ENCODE measurements at places on chromosomes 6 and 20.
A peak's percentile ranks its signal among the peaks of the same experiment; 100 is the strongest.

- DNase-seq: no peak
These were observed 101.1 kb downstream of the SLC24A3 start for GRCh38 chr20:19313342-19314069.

DNA sequence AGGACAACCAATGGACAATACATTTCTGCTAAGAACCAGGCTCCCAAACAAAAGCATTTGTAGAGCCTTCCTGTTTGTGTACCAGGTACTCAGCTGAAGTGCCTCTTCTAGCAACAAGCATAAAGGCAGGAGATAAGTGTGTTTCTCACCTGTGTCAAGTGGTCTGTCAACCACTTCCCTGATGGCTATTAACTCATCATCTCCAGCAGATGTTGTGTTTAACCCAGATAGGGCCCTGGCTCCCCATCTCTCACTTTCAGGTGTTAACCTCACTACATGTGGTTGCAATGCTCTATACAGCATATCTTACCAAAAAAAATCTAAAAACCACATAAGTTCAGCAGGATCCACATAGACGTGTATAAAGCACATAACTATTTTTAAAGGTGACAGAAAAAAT is 9.6 kb upstream of the IL17A start:
- no peak for DNase-seq

- peak; percentile 55 for DNase-seq
These were observed 73.1 kb downstream of the OR2B2 start for GRCh38 chr6:27838945-27839625.

- DNase-seq: no peak
These were observed 107.1 kb downstream of the MRPL14 start for GRCh38 chr6:44020148-44020547.

GRCh38 chr20:11355345-11355744 is 562.3 kb upstream of the BTBD3 start:
- DNase-seq: no peak

DNA sequence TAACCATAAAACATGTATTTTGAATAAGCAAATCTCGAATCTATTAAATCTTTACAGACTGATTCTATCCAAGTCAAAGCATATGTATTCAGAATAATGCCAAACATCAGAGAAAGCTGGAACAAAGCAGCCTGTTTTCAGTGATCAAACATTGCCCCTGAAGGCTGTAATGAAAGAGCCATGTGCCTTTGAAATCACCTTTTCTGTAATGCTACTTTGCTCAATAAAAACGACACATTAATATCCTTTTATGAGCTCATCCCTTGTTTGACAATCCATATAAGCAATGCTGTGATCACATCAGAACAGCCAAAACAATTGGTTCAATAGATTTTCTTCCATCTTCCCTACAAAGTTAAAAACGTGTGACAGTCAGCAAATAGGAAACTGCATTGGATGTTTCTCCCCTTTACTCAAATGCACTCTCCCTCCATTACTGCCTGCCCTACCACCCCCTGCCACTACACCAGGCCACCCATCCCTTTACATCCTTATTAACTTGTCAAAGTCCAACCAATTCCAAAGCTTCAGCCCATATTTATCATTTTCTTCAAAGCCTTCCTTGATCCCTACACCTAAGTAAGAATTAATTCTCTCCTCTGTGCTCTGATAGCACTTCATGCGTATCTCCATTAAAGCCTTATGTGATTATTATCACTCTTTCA is 42.0 kb downstream of the THEMIS start:
- no peak for DNase-seq

GRCh38 chr6:30157999-30158398 is 3.0 kb downstream of the TRIM10 start:
- no peak for DNase-seq

- no peak for DNase-seq
These were observed 1.8 kb downstream of the OOEP start for GRCh38 chr6:73367761-73368355.

DNA sequence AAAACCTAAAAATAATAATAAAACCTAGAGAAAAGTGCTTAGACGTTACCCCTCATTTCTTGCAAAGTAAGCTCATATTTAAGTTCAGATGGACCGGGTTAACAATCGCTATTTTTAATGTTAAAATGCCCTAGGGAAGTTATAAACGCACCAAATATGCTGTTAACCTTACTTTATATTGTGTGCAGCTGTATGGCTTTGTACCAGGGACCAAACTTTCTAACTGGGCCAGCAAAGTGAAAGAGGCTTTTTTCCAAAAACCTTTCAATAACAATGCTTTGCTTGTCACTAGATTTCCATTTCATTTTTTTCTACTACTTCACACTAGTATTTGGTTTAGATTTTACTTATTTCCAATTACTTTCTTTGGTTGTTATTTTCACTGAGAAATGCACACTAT is 248.5 kb downstream of the FOXC1 start:
- DNase-seq: no peak

DNA sequence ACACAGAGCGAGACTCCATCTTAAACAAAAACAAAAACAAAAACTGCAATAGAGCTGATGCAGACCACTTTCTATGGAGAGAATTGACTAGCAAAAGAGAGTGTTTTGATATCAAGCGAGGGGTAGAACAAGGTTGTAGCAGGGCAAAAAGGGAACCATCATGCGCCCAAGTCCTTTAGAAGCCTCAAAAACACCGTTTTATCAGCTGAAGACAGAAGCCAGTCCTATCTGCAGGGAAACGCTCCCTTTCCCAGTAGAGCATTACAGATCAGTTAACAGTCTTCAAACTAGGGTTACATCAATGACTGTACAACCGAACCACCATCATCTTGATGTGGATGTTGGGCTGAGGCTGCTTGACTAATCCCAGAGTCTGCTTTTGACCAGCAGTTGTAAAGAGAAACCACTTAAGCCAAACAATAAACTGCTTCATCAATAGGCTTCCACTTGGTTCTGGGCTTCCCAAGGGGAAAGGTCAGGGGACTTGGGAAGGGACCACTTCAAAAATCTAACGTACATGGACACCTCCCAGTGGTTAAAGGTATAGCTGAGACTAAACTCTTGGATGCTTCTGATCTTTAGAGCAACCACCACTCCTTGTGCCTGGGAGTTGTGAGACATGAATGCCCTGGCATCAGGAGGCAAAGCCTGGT is 59.6 kb upstream of the SPDEF start:
- no peak for DNase-seq

DNA sequence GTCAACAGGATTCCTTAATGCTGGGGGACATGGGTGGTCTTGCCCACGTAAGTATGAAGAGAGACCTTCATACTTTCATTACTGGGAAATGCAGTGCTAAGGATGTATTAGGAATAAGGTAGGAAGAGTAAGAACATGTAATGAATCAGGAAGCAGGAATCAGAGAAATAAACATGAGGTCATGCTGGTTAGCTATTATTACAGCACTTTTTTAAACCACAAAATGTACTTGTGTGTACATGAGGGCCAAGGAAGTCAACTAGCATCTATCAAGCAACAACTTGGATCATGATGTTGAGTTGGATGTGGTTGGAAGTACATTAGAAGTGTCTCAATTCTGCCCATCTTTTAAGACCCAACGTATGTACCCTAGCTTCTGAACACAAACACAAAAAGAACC is 63.5 kb upstream of the E2F3 start:
- DNase-seq: peak; percentile 42

GRCh38 chr20:52312132-52312729 is 120.7 kb upstream of the ZFP64 start:
- peak; percentile 32 for DNase-seq

DNA sequence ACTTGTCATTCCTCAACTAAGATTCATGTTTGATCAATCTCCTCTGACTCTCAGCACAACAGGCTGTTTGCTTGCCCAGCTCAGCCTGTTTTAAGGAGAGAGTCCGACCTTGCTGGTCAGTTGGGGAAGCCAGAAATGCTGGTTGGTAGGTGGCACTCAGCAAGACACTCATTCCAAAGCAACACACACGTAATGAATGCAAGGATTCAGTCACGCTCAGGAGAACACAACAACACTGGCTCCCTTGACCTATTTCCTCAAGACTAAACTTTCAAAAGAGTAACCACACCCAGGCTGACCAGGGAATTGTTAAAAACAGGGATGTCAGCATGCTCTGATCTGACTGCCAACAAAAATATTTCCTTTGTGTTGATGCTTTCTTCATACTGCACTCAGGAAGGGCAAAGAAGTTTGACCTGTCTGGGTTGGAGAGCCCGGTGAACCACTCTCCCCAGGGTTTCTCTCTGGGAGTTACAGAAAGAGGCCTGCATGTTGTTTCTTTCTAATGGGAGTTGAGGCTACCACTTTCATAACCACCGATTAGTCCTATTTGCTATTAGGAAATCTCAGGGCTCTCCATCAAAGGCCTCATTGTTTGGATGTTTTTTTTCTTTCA is 25.6 kb upstream of the PREP start:
- peak; percentile 82 for DNase-seq

- no peak for DNase-seq
These were observed 7.7 kb upstream of the ZBTB24 start for GRCh38 chr6:109490713-109491112.

GRCh38 chr6:152161501-152161900 is 354.0 kb downstream of the ESR1 start:
- DNase-seq: peak; percentile 12

GRCh38 chr6:161128680-161129196 is 137.2 kb downstream of the MAP3K4 start:
- DNase-seq: peak; percentile 75

- DNase-seq: no peak
These were observed 14.0 kb downstream of the TPD52L2 start for GRCh38 chr20:63878899-63879663.

DNA sequence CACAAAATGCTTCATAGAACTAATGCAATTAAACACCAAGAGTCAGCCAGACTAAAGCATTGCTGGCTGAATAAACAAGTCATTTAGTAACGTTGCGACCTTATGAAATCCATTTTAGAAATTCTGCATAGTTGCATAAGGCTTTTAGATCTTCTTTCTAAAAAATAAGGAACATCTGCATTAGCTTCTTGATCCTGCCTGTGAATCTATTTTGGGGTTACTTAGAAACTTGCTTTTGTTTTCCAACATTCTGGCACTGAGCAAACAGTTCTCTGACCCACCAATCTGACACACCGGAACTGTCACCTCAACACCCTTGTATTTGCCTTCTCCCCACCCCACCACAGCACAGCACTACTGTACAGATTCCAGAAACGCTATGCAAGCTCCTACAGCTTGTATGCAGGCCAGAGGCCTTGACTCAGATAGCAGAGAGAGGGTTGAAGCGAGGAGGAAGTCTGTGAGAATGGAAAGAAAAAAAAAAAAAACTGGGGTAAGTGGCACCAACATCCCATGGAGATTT is 55.0 kb downstream of the KIF13A start:
- DNase-seq: peak; percentile 57

DNA sequence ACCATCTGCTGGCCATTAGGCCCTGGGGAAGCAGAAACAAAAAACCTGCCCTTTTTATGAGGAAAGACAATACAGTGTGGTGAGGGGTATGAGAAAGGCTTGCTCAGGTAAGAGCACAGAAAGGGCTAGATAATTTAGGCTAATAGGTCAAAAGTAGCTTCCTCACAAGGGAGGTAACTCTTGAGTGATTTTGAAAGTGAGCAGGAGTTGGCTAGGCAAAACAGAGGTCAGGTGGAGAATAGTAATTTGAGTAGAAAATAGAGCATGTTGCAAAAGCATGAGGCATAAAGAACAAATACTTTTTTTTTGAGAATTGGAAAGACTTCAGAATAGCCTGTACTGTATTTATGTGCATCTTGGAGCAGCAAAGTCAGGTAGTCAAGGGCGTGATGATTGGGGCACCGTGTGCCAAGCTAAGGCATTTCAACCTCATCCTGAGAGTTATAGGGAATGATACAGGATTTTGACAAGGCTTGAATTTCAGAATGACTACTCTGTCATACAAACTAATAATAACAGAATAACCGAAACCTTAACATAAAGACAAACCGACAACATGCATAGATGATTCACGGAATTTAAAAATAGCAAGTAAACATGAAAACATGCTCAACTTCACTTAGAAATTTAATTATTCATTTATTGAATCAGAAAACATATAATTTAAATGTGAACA is 123.0 kb upstream of the ENPP5 start:
- no peak for DNase-seq

DNA sequence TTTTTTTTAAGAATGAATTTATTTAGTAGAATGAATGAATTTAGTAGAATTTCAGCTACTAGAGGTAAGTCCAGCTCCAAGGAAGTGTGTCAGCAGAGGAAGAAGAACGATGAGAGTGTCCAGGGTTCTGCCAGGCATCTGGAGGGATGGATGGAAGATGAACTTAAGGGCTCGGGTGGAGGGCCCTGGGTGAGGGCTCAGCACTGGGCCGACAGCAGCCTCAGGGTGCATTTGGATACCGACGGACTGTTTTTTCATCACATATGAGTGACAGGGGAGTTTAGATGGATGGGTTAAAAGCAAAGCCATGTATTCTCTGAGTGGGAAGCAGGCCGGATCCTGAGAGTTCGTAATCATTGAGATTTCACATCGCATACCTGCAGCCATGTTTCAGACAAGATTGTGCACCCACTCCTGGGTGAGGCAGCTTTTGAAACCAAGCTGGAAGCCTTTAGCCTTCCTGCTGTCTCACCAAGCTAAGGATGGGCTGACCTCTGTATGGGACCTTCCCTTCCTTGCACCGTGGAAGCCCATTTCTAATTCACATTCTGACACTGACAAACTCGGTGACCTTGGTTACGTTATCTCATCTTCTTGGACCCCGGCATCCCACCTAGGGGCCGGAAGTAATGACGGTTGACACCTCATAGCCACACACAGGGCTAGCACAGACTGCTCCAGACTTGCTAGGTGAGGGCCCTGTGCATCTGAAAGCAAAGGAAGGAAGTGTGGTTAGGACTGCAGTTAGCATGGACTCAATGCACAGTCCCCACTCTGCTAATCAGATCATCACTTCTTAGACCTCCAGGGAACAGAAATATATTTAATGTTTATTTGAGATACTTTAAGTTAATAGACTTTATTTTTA is 228.5 kb downstream of the SLC24A3 start:
- DNase-seq: no peak

DNA sequence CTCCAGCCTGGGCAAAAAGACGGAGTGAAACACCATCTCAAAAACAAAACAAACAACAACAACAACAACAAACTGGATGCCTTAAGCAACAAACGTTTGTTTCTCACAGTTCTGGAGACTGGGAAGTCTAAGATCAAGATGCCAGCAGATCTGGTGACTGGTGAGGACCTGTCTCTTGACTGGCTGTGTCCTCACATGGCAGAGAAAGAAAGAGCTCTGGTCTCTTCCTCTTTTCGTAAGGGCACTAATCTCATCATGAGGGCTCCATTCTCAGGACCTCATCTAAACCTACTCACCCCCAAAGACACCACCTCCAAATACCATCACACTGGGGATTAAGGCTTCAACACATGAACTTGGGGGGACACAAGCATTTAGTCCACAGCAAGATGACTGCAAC is 13.5 kb upstream of the GFOD1 start:
- no peak for DNase-seq

DNA sequence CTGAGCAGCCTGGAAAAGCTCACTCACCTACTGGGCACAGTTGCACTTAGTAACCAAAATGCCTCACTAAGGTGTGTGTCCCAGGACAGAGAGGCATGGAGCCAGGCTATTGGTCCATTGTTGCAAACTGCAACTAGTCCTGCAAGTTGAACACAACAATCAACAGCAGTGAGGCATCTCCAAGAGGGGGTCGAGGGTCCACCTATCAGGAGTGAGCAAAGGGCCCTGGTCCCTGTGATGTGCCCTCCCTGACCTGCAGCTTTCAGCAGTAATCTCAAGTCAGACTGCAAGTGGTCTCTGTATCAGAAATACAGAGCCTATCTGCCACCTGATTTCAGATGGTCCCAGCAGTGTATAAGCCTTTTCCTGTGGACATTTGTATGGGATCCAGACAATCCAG is 50.2 kb upstream of the TGM3 start:
- DNase-seq: no peak

- no peak for DNase-seq
These were observed 36.5 kb upstream of the PREX1 start for GRCh38 chr20:48864254-48864653.
